ENCODE measurements at places on chromosomes 2 and 18. TPM values are rescaled to one million over a fixed set of nuclear protein-coding genes. Genes with fewer than 3 reads are reported as not detected.
A peak's percentile ranks its signal among the peaks of the same experiment; 100 is the strongest.

DNA sequence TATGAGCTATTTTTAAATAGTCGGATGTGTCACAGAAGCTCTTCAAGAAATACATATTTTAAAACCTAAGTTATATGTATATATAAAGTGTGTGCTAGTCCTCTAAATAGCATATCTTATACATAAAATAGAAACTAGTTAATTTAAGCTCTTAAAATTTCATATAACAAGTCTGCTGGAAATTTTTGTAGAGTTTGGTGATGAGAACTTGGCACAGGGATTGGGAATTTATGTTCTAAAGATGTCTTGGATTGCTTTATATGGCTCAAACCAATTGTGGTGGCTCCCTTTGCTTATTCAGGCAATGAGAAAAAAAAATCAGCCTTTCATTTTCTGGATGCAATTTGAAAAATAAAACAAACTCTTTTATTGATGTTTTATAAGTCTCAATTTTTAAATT, 142.8 kb upstream of the KCNJ3 start:
- no peak for DNase-seq

DNA sequence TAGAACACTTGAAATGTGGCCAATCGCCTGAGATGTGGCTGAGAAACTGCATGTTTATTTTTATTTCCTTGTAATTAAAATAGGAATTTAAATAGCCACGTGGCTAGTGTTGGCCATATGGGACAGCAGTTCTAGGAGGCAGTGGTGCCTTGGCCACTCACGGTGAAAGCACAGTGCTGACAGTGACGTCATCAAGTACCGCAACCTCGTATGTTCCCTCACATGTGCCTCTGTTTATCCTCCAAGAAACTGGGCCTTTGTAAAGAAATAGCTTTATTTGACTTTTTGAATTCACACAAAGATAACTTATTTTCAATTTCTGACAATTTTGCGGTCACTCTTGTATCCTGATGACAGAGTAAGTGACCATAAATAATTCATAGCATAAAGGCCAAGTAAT, 575.0 kb downstream of the DCDC2C start:
- DNase-seq: no peak

- no peak for DNase-seq
Observed at GRCh38 chr2:126504949-126505348, 151.0 kb upstream of the GYPC start.

The CD8B2 gene
- not detected for total RNA-seq

DNA sequence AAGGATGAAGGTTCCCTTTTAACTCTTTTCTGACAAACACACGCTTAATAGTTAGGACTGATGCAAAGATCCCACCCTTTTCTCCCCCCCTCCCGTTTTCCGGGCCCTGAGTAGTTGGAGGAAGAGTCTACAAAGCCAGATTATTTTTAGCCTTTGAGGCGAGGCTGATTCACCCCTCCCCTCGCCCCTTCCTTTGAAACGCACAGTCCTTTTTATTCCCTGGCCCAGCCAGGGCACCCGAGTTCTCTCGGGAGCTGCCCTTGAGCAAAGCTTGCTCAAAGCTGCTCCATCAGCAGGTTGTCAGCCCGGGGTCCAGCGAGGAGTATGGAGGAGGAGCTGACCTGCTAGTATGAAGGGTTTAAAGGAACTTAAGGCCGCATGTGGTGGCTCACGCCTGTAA, 47.1 kb upstream of the SPRED2 start:
- no peak for DNase-seq

- DNase-seq: no peak
Observed at GRCh38 chr2:15964936-15965563, 24.7 kb downstream of the MYCN start.

The CCDC141 gene
- total RNA-seq: 1.5 TPM

DNA sequence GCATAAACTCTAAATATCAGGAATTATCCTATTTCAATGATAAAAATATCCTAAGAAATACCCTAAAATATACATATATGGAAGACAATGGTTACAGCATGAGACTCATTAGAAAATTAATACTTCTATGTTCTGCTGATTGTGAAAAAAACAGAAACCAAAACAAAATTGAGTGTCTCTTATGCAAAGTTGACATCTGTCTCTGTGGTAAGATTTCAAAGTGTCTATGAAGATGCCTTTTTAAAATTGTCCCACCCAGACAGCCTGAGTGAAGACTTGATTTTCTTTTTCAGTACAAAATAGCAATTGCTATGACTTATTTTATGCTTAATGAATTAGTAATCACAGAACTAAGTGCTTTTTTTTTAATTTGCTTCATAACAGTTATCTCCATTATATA, 1368.4 kb upstream of the LRRTM1 start:
- DNase-seq: no peak

The PTPRM gene
- 32.3 TPM for total RNA-seq

The SCN3A gene
- 11.5 TPM for total RNA-seq

The CAPN13 gene
- not detected for total RNA-seq

DNA sequence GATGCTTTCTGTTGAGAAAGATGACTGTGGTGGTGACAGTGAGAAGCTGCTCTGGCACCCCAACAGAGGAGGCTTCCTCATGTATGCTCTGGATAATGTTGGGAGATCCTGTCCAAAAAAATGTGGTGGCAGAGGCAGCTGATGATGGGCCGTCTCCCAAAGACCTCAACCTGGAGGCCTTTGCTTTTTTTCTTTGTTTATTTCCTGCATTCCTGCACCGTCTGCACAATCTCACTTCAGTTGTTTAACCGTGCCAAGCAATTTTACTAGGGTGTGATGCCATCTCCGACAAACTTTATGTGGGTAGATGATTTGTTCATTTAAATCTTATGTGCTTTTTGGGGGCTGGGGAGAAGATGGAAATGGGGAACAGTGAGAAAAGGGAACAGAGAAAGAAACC, 62.2 kb upstream of the IGFBP5 start:
- no peak for DNase-seq

The STON1 gene
- total RNA-seq: 2.1 TPM

- no peak for DNase-seq
Observed at GRCh38 chr2:38145236-38145635, 69.3 kb upstream of the CYP1B1 start.

- DNase-seq: no peak
Observed at GRCh38 chr2:180456801-180457200, 449.7 kb upstream of the CWC22 start.

The CSRNP3 gene
- 0.13 TPM for total RNA-seq

DNA sequence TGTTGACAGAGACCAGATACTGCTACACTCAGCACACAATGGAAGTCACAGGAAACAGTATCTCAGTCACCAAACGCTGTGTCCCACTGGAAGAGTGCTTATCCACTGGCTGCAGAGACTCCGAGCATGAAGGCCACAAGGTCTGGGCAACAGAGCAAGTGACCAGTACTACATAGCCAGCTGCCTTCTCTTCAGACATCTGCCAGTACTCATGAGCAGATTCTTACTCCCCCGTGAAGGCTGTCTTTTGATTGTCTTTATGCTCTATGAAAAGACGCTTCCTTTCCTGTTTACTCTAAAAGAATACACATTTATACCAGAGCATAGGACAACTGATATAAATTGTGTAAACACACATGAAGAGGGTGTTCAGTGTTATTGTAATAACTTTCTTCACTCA, 118.9 kb downstream of the MMADHC start:
- DNase-seq: no peak

The POTEJ gene
- total RNA-seq: 0.38 TPM

The ETAA1 gene
- 7.7 TPM for total RNA-seq

GRCh38 chr2:10072656-10073480, 7.3 kb downstream of the CYS1 start:
- peak; percentile 83 for DNase-seq

The OTOS gene
- not detected for total RNA-seq

The TEKT4 gene
- total RNA-seq: not detected

DNA sequence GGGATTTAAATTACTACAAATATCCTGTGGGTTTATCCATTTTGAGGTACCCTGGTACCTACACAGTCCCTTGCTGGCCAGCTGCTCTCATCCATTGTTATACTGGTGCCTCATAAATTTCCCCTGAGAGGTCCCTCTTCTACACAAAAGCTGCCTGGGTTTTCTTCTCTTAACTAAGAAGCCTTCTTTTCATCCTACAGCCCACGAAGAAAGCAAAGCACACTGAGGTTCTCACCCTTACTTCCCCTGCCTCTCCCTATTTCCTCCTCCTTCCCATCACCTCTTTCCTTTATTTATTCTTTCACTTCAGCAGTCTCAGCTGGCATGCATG, 154.9 kb downstream of the CSRNP3 start:
- DNase-seq: no peak

The CXCR1 gene
- not detected for total RNA-seq

DNA sequence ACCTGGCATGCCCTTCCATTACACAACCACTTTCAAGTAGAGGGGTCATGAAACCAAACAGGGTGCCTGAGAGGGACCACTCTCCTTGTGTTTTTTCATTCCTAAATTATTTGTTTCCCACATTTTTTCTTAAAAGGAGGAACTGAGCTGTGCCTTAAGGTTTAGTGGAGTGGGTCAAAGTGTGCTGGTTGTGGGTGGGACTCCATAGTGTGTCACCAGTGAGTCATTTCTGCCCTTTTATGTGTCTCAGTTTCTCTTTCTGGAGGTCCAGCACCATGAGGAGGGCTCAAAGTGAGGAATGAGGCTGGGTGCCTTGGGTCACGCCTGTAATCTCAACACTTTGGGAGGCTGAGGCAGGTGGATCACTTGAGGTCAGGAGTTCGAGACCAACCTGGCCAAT, 37.8 kb downstream of the COMMD1 start:
- DNase-seq: no peak

GRCh38 chr2:159046966-159047365, 78.5 kb downstream of the TANC1 start:
- DNase-seq: peak; percentile 53

GRCh38 chr18:48607056-48607984, 68.5 kb downstream of the CTIF start:
- no peak for DNase-seq

GRCh38 chr2:217916504-217917254, 86.1 kb downstream of the TNS1 start:
- DNase-seq: peak; percentile 62

The STPG4 gene
- under 0.01 TPM for total RNA-seq

DNA sequence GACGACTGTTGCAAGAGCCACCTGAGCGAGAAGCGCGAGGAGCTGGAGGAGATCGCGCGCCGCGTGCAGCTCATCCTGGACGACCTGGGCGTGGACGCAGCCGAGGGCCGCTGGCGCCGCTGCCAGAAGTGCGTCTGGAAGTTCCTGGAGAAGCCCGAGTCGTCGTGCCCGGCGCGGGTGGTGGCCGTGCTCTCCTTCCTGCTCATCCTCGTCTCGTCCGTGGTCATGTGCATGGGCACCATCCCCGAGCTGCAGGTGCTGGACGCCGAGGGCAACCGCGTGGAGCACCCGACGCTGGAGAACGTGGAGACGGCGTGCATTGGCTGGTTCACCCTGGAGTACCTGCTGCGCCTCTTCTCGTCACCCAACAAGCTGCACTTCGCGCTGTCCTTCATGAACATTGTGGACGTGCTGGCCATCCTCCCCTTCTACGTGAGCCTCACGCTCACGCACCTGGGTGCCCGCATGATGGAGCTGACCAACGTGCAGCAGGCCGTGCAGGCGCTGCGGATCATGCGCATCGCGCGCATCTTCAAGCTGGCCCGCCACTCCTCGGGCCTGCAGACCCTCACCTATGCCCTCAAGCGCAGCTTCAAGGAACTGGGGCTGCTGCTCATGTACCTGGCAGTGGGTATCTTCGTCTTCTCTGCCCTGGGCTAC, 1.2 kb downstream of the KCNF1 start:
- no peak for DNase-seq

- DNase-seq: no peak
Observed at GRCh38 chr2:64295326-64296139, 151.3 kb upstream of the PELI1 start.
